CD8-positive, alpha-beta T cell (primary cell): ENCODE measurements at places on chromosomes 6 and 20.

GRCh38 chr20:46767127-46767761 is 57.8 kb downstream of the SLC2A10 start:
- DNase-seq: peak; percentile 28

- peak; percentile 23 for DNase-seq
Measured at GRCh38 chr6:111427341-111428116, 55.5 kb downstream of the REV3L start.

GRCh38 chr20:44470327-44470726 is 5.3 kb upstream of the TTPAL start:
- DNase-seq: no peak

- no peak for DNase-seq
Measured at GRCh38 chr6:40714576-40715564, 127.7 kb upstream of the LRFN2 start.

- no peak for DNase-seq
Measured at GRCh38 chr6:18748314-18748713, 361.2 kb downstream of the RNF144B start.

DNA sequence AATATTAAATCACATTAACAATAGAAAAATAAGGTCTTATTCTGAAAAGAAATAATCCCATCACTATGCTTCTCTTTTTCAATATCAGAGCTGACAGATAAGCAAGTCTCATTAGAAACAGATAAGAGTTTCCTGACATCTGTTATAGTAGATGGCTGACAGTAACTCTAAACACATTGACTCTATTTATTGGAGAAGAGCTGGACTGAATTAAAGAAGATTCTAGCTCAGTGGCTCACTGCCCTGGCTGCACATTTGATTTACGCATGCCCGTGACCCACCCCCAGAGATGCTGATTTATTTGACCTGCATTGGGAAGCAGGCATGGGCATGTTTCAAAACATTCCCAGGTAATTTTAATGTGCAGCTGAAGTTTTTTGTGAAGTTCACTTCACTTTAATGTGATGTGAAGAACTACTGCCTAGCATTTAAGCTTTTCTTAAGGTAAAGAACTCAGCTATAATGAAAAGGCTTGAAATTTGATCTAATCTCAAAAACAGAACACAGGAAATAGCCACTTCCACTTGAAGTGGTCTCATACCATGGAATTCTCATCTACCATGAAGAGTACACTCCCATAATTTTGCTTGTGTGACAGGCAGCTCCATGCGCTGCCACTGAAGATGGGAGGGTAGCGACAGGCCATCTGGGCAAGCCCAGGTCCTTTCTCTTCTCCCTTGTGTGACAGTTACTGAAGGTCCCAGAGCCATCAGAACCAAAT is 162.3 kb downstream of the TPBG start:
- no peak for DNase-seq
